ENCODE measurements at places on chromosomes 5 and 9.
A peak's percentile ranks its signal among the peaks of the same experiment; 100 is the strongest.

- DNase-seq: no peak
Observed at GRCh38 chr5:156753846-156754245, 96.2 kb upstream of the PPP1R2B start.

- no peak for DNase-seq
Observed at GRCh38 chr5:102583276-102584124, 84.7 kb upstream of the SLCO6A1 start.

GRCh38 chr5:53543401-53543800 lies 17.0 kb upstream of the NDUFS4 start:
- DNase-seq: no peak

DNA sequence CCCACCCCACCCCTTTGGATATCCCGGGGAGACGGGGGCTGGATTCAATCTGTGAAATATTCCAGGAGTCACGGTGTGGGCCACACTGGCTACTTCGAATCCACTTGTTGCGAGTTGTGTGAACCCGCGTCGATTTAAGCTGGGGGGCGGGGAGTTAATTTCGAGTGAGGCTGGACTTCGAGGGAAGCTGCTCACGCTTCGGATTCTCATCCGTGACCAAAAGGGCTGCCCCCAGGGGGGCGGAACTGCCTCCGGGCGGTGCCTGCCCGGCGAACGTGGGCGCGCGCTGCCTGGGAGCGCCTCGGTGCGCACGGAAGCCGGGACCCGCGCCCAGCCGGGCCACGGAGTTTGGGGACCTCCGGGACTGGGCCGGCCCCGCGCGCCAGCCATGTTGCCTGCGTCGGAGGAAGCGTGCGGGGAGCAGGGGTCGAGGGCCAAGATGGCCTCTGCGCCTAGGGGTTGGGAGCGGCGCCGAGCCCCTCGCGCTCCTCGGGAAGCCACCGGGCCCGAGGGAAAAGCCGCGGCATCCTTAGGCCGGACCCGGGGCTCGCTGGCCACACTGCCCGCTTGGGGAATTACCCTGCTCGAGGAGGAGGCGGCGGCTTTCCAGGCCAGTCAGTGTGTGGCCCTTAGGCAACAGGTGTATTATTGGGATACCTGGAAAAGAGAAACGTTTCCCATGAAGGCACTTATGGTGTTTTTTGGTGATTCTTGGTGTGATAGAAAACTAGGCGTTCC lies 975 bp downstream of the OCLN start:
- DNase-seq: no peak

DNA sequence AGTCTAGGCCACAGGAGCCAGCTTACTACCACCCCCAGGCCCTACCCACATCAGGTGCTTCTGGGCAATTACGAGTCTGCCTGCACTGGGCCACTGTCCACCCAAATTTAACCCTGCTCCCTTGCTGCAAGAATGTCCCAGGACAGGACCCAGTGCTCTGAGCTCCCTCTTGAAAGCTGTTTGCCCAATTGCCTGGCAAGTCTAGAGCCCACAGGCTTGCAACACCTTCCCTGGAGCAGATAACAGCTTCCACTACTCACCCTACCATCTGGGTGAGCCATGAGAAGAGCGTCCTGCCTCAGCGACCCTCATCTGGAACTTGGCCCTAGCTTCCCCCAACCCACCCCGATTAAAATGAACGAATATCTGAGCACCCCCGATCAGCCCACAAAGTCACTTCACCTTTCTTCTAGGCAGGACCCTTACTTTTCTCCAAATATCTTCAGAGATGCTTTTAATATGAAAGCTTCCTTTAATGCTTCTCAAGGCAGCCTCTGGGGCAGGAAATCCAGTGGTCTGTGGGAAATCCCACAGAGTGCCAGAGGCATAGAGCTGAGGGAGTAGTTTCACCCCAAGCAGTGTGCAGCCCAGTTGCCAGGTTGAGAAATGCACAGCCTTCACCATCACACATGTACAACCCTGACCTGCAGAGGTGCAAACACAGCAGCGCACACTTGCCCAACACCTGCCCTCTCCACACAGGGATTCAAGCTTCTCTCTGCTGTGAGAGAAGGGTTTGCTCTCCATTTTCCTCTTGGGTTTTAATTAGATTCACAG lies 10.6 kb downstream of the ACSL6 start:
- DNase-seq: peak; percentile 34

- no peak for DNase-seq
Observed at GRCh38 chr5:100900142-100900795, 2.8 kb downstream of the ST8SIA4 start.

GRCh38 chr5:145509336-145510136 lies 325.6 kb downstream of the PRELID2 start:
- DNase-seq: no peak
